ENCODE measurements at places on chromosomes 6 and 20. TPM values are rescaled to one million over a fixed set of nuclear protein-coding genes. Genes with fewer than 3 reads are reported as not detected.
A peak's percentile ranks its signal among the peaks of the same experiment; 100 is the strongest.

GRCh38 chr6:53264915-53265607 lies 83.7 kb downstream of the ELOVL5 start:
- DNase-seq: no peak

- no peak for DNase-seq
These were observed 147.1 kb upstream of the SMLR1 start for GRCh38 chr6:130680116-130680515.

GRCh38 chr6:45568626-45569025 lies 190.9 kb upstream of the SUPT3H start:
- no peak for DNase-seq

- DNase-seq: no peak
These were observed 215.2 kb downstream of the PTPRK start for GRCh38 chr6:128305228-128305627.

PTCRA gene
- not detected for total RNA-seq

MOCS1 gene
- total RNA-seq: 24.7 TPM

DNA sequence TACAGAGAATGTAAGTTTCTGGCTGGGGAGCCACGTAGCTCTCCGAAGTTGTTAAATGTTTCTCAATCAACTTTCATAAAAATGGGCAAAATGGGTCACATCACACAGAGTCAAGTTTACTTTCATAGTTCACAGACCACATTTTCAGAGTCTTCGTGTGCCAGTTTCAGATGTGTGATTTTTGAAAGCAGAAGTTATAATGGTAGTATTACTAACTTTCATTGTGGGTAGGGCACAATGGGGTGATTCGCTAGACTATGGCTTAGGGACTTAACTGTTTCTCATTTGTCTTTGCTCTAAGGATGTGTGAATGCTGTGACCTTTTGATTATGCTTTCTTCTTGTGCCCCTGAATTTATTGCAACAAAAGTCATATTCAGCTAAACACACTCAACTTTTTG lies 109.0 kb upstream of the SUPT3H start:
- no peak for DNase-seq

GRCh38 chr6:22466665-22467245 lies 102.6 kb upstream of the HDGFL1 start:
- DNase-seq: no peak

OARD1 gene
- 22.2 TPM for total RNA-seq

- no peak for DNase-seq
These were observed 14.8 kb downstream of the MDFI start for GRCh38 chr6:41652866-41653652.

GRCh38 chr6:169101981-169102380 lies 151.7 kb downstream of the THBS2 start:
- no peak for DNase-seq

DNA sequence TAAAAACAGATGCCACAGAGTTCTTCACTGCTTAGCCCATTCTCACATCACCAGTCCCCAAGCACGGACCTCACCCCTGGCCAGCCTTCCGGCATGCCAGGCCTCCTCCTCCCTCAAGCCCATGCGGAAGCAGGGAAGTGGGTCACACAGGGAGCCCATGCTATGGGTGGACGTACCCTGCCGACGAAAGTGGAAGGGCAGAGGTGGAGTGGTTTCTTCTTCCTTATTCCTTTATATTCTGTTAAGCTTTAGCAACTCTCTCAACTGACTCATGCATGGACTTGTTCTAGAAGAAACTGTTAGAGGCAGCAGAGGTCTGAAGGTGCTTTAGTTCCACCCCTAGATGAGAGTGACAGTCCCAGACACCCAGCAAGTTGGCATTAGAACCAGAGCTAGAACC lies 118.6 kb downstream of the LY86 start:
- DNase-seq: no peak

- no peak for DNase-seq
These were observed 30.7 kb upstream of the ADIG start for GRCh38 chr20:38550274-38550673.

DNA sequence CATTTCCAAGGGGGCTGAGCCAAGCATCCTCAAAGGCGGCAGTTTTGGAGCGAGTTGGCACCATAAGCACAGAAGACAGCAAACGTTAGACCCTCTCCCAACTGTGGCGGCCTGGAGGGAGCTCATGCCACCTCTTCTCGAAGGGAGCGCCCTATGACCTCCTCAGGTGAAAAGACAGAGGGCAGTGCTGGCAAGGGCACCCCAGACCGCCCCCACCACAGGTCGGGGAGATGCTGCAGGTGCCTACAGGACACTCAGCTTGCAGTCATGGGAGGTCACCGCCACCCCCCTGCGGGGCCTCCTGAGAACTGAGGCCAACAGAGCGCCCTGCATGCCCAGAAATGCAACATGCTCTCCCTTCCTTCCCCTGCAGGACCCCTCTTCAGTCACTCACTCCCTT lies 45.1 kb upstream of the BHLHE23 start:
- peak; percentile 9 for DNase-seq

GRCh38 chr20:31974951-31975487 lies 7.1 kb downstream of the XKR7 start:
- no peak for DNase-seq

Data from left ventricle myocardium superior (tissue), 1 donor.